ENCODE measurements at places on chromosomes 4 and X. TPM values are rescaled to one million over a fixed set of nuclear protein-coding genes. Genes with fewer than 3 reads are reported as not detected.

The GAGE12F gene
- total RNA-seq, result not detected

The USP17L11 gene
- not detected for total RNA-seq

The PPP2R2C gene
- not detected for total RNA-seq

The RAB33A gene
- 3.2 TPM for total RNA-seq

The RAB9B gene
- total RNA-seq, result 0.45 TPM

The GAGE10 gene
- total RNA-seq, result not detected

The TMEM31 gene
- not detected for total RNA-seq

The HELQ gene
- 33.6 TPM for total RNA-seq

The WDR13 gene
- total RNA-seq, result 60.2 TPM

The SHOX gene
- total RNA-seq, result not detected

The KLB gene
- total RNA-seq, result 0.07 TPM

The ZFYVE28 gene
- total RNA-seq, result 85.4 TPM

The NIPAL1 gene
- total RNA-seq, result 1.4 TPM

The ZMAT1 gene
- 14.9 TPM for total RNA-seq

The MGARP gene
- total RNA-seq, result 0.35 TPM

The SPANXN4 gene
- total RNA-seq, result not detected

The XPNPEP2 gene
- total RNA-seq, result 2.6 TPM

The HTN3 gene
- not detected for total RNA-seq

The SMPX gene
- total RNA-seq, result not detected

The SHROOM4 gene
- total RNA-seq, result 0.09 TPM

The GPR50 gene
- not detected for total RNA-seq

The APBB2 gene
- total RNA-seq, result not detected

Measured in natural killer cell (primary cell).